A549 treated with DMSO at 1 μM for 4 hours (cell line): ENCODE measurements at places on chromosomes 4 and X. TPM values are rescaled to one million over a fixed set of nuclear protein-coding genes. Genes with fewer than 3 reads are reported as not detected.

The FRG1 gene
- total RNA-seq, result 36.6 to 40.3 TPM (median 38.2 TPM) in 5 replicates

The TLR7 gene
- 0.04 TPM in 1 of 5 replicates, not detected in the others for total RNA-seq

The WDR19 gene
- 7.6 to 10.7 TPM (median 8.7 TPM) in 5 replicates for total RNA-seq

The RIBC1 gene
- total RNA-seq, result 0.57 to 0.88 TPM (median 0.74 TPM) in 5 replicates

The DCHS2 gene
- 0.02 TPM in 1 of 5 replicates, not detected in the others for total RNA-seq

The HPGD gene
- 47.4 to 52.9 TPM (median 51.7 TPM) in 5 replicates for total RNA-seq

The PYURF gene
- total RNA-seq, result 64.2 to 84.6 TPM (median 75.9 TPM) in 5 replicates

The SULT1B1 gene
- 0.01 TPM in 2 of 5 replicates, not detected in the others for total RNA-seq

The SPANXB1 gene
- 2.2 to 4.0 TPM (median 3.3 TPM) in 5 replicates for total RNA-seq

The BMPR1B gene
- total RNA-seq, result 6.8 to 10.0 TPM (median 7.9 TPM) in 5 replicates

The MXRA5 gene
- total RNA-seq, result not detected in 5 replicates

The ART3 gene
- not detected in 5 replicates for total RNA-seq

The RHOXF2 gene
- total RNA-seq, result not detected in 5 replicates

The FRG2 gene
- total RNA-seq, result 0.12 TPM in 1 of 5 replicates, not detected in the others

The UGT2A3 gene
- total RNA-seq, result 0.06 to 0.22 TPM (median 0.08 TPM) in 5 replicates

The PARM1 gene
- total RNA-seq, result 0.52 to 0.62 TPM (median 0.61 TPM) in 5 replicates

The PITX2 gene
- total RNA-seq, result 1.0 to 1.6 TPM (median 1.3 TPM) in 5 replicates

The AGTR2 gene
- not detected in 5 replicates for total RNA-seq

The HERC5 gene
- 4.4 to 5.2 TPM (median 4.7 TPM) in 5 replicates for total RNA-seq

The TREX2 gene
- total RNA-seq, result 1.1 to 2.0 TPM (median 1.6 TPM) in 5 replicates

The POU4F2 gene
- total RNA-seq, result not detected in 5 replicates

The DGKK gene
- not detected in 5 replicates for total RNA-seq

The CYTL1 gene
- total RNA-seq, result not detected in 5 replicates

The RPGR gene
- 9.6 to 14.6 TPM (median 11.3 TPM) in 5 replicates for total RNA-seq

The FTSJ1 gene
- 67.1 to 74.5 TPM (median 72.5 TPM) in 5 replicates for total RNA-seq

The ALG13 gene
- total RNA-seq, result 51.0 to 67.3 TPM (median 55.3 TPM) in 5 replicates

The IL13RA2 gene
- 0.06 to 0.27 TPM (median 0.08 TPM) in 4 of 5 replicates, not detected in the other for total RNA-seq

The HAND2 gene
- total RNA-seq, result 0.35 to 0.54 TPM (median 0.43 TPM) in 5 replicates

The ZDHHC15 gene
- not detected in 5 replicates for total RNA-seq

The DUSP21 gene
- not detected in 5 replicates for total RNA-seq

The OSTC gene
- 90.3 to 108 TPM (median 102 TPM) in 5 replicates for total RNA-seq

The PLA2G12A gene
- total RNA-seq, result 7.9 to 11.6 TPM (median 10.7 TPM) in 5 replicates

The NCAPG gene
- total RNA-seq, result 20.4 to 32.9 TPM (median 29.1 TPM) in 5 replicates

The CTAG1A gene
- not detected in 5 replicates for total RNA-seq

The HCCS gene
- 55.8 to 60.5 TPM (median 59.3 TPM) in 5 replicates for total RNA-seq

The GABRG1 gene
- not detected in 5 replicates for total RNA-seq

The NAT8L gene
- total RNA-seq, result 11.9 to 15.4 TPM (median 13.8 TPM) in 5 replicates

The SHISA3 gene
- total RNA-seq, result not detected in 5 replicates

The GRIA2 gene
- not detected in 5 replicates for total RNA-seq

The CSAG2 gene
- not detected in 5 replicates for total RNA-seq

The AFP gene
- 1.7 to 2.6 TPM (median 1.9 TPM) in 5 replicates for total RNA-seq

The SLITRK2 gene
- 0.01 TPM in 1 of 5 replicates, not detected in the others for total RNA-seq
